Stimulated activated CD4-positive, alpha-beta T cell treated with anti-CD3 and anti-CD28 coated beads, Interleukin-4, amount 100 ng/mL, for 4 hours (primary cell): ENCODE measurements at places on chromosomes 3 and 15.

GRCh38 chr15:38461066-38461833, 7.3 kb downstream of the FAM98B start:
- DNase-seq, result no peak

GRCh38 chr3:112260563-112260962, 33.5 kb downstream of the SLC9C1 start:
- DNase-seq, result no peak

GRCh38 chr3:197811343-197811742, 20.3 kb downstream of the LRCH3 start:
- no peak for DNase-seq

DNA sequence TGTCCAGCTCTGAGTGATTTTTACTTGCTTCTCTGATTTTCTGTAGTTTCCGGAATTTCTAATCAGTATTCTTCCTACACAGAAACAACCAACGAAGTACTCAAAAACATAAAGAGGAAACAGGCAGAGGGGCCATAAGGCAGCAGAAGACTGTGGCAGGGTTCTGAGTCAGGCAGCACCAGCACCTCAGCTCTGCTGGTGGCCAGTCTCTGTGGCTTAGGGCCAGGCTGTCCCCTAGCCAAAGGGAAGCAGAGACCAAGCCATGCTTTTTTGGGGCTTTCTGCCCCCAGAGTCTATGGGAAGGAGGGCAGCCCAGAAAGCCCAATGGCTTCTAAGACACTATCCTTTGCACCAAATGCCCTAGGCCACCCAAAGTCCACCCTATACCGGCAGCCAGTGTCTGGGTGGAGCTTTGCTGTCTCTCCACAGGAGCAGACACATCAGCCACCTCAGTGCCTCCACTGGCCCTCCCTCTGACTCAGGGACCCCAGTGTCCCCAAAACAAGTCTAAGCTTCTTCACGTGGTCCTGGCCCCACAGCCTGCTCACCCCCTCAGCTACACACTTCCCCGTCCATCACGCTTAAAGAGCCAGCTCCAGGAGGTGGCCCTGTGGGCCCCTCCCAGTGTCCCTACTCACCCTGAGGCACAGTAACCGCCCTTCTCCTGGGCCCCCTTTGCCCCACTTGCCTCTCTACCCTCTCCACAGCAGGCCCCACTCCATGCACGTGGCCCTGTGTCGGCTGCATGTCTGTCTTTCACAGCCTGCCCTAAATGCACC, 46.2 kb downstream of the CCDC12 start:
- DNase-seq, result no peak

DNA sequence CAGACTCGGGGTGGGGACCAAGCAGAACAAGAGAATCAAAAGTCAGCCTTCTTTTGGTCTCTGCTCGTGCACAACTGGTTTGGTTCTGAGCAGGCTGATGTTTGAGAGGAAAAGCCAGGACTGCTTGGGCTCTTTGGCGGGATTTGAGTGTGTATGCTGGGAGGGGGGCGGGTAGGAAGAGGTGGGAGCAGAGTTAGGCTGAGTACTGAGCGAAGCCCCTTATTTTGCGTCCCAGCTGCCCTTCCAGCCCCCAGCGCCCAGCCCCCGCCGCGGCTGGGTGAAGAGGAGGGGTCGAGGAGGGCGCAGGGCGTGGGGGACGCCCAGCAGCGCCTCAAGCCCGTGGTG, 153.5 kb upstream of the GOLIM4 start:
- no peak for DNase-seq

- no peak for DNase-seq
Measured at GRCh38 chr15:43799209-43799944, 643 bp downstream of the SERINC4 start.

DNA sequence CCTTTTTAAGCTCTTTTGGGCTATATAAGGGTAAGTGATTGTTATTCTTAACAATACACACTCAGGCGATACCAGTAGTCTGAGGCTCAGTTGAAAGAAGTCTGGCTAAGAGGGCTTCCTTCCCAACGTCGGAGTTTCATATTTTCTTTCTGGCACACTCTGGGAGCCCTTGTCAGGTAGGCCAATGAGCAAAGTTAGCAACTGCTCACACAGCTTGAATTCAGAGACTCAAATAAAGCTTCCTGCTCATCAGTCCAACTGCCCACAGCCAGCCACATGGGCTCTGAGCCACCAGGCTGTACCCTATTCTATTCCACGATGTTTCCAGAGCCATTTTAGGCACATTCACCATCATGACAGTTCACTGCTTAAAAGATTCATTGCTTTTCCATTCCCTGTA, 155.1 kb upstream of the TBL1XR1 start:
- no peak for DNase-seq

DNA sequence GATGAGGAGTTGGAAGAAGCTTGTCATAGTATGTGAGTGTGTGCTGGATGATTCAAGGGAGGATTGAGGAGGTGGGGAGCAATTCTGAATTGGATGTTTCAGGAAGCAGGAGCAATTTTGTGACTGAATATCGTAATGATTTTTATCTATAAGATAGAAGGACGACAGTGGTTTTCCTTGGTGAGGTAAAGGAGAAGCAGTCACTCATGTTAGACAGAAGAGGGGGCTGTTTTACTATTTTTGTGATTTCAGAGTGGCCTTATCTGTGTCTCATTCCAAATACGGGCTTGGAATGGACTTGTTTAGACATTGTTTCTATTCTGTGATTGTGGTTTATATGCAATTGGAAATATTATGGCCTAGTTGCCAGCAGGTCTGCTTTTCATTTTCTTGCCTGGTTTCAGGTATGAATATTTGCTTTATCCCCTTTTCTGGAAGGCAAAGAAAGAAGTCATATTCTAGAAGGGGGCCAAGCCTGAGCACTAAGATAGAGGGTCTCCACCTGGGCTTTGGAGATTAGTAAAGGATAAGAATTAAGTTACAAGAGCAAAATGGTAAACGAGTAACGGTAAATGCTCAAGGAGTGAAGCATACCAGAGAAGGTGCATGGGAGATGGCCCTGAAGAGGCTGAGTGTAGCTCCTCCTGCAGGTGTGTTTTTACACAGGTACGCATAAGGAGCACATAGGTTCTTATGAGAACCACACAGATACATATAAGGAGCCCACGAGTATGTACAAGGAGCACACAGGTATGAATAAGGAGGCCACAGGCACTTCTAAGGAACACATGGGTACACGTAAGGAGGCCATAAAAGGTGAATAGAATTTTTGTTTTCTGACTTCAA, 124.6 kb upstream of the KCNAB1 start:
- no peak for DNase-seq

DNA sequence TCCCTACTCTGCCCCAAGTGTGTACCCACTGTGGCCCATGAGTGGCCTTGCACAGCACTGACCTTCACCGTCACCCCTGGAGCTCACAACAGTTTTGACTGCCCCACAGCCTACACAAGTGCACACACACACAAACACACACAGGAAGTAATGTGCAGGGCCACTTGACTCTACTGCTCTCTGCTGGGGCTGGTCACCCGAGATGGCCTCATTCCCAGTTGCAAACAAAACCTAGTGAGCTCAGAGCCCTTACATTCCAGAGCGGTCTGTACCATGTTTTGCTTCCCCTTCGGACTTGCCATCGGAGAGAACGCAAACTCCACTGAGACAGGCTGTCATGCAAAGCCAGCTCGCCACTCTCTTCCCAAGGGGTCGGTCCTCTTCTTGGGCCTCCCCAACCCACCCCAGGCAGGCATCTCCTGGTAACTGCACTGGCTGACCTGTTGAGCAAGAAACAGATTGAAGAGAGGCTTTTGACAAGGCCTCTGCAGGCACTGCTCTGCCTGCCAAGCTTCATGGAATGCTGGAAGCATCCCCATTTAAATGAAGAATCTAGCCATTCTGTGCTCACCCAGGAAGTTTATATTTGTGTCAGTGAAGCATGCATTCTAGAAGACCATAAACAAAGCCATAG, 232.0 kb upstream of the IGF1R start:
- no peak for DNase-seq

DNA sequence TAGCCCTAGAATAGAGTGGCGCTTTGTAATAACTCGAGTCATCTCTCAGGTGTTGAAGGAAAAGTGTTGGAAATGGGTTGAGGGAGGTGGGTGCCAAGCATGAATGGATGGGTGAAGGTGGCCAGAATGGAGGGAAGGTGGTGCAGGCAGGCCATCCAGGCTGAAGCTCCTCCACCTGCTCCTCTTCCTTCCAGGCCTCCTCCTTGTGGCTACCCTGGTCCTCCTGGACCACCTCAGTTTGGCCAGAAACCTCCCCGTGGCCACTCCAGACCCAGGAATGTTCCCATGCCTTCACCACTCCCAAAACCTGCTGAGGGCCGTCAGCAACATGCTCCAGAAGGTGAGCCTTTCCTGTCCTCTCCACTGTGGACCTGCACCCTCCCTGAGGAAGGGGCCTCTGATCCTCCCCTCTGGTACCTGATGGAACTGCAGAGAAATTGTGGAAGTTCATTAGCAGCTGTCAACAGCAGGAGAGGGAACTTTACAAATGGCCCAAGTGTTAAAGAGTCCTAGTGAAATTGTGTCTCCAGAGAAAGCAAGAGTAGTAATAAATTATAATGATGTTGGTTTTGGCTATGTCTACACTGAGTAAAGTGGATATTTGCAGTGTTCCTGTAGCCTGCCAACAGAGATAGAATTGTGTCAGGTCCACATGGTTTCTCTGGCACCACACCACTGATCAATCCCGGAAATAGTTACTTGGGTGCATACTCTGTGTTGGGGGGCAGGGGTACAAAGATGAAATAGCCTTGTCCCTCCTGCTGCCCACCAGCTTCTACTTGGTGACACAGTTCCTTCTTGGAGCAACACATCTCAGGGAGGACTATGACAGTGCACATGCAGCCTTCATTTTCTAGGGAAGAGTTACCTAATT, 1.6 kb downstream of the IL12A start:
- no peak for DNase-seq

- no peak for DNase-seq
Measured at GRCh38 chr3:154536751-154537150, 106.8 kb upstream of the GPR149 start.

DNA sequence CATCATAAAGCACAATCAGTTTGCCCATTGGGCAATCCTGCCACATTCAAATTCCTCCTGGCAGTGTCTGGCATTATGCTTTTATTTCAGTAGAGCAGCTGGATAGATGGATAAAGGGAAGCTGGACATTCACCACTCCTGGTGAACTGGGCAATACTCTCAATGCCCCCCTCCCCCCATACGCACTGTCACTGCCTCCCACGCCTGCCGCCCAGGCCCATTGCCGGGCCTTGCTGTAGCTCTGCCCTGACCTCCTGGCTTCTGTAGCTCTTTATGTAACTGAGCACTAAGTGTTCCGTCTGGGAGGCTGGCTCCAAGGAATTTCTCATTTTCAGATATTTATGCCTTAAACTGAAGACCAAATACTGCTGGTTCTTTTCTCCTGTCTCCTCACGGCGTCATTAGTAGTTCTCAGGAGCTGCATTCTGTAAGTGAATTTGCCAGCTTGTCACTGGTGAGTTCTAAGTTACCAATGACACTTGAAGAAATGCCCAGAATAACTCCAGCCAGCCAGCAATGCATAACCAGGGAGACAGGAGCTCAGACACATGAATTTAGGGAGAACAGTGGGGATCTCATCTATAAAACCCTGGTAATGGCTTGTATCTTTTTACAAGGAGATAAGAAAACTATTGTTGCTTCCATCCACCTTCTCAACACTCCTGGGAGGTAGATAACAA, 25.5 kb upstream of the RASGRF1 start:
- no peak for DNase-seq

GRCh38 chr15:52013151-52013791, 5.7 kb upstream of the MAPK6 start:
- DNase-seq, result no peak

DNA sequence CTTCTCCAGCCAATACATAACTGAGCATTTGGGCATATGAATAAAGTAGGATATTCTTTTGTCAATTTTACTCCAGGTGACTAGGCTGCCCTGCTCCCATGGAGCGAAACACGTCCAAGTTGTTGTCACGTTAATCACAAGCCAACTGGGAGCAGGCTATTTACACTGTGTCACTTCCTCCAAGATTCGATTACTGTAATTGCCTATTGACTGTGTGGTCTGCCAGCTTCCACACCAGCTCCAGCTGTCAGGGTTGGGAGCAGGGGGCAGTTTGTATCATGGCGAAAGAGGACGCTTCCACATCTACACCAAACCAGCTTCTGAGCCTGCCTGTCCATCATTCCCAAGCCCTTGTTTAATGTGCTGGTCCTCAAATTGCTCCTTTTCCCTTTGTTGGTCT, 89.2 kb upstream of the RORA start:
- no peak for DNase-seq

DNA sequence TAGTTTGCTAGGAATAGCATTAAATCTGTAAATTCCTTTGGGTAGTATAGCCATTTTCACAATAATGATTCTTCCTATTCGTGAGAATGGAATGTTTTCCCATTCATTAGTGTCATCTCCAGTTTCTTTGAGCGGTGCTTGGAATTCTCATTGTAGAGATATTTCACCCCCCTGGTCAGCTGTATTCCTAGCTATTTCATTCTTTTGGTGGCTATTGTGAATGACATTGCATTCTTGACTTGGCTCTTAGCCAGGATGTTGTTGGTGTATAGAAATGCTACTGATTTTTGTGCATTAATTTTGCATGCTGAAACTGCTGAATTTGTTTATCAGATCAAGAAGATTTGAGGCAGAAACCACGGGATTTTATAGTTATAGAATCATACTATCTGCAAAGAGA, 690.5 kb upstream of the ALCAM start:
- no peak for DNase-seq

DNA sequence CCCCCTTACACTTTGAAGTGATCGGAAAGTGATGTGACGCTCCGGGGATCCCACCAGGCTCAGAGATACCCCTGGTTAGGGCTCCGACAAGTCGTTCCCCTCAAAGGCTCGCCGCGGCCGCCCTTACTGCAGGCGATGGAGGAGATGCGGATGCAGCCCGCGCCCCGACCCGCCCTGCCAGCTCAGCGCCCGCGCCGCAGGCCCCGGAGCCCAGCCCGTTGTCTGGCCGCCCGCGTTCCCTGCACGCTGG, 228 bp downstream of the GLT8D1 start:
- DNase-seq, result no peak

DNA sequence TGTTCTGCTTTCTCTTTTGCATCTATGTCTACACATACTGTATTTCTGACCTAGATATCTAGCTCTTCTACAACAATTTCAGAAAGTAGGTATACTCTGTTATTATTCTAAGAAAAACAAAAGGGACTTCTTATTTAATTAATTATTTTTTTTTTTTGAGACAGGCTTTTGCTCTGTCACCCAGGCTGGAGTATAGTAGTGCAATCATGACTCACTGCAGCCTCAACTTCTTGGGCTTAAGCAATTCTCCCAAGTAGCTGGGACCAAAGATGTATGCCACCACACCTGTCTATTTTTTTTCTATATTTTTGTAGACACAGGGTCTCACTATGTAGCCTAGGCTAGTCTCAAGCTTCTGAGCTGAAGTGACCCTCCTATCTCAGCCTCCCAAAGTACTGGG, 130.6 kb downstream of the MBNL1 start:
- DNase-seq, result peak; percentile 20

DNA sequence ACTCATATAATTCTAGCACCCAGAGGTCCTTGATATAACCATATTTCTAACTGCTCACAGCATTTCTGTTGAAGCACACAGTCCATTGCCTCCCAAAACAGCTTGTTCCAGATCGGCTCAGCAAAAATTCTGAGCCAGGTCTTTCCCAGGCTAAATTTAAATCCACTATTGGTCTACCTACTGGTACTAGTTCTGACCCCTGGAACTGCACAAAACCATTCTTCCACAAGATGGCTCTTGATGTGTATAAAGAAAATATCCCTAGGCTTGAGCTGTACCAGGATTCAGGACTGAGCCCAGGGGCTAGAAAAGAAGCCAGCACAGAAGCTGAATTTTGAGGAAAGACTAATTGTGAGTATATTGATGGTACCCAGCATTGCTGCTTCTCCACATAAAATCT, 75.4 kb upstream of the ABHD17C start:
- DNase-seq, result no peak

GRCh38 chr3:9292516-9292915, 43.1 kb upstream of the SRGAP3 start:
- no peak for DNase-seq
